Stromal cell of bone marrow (primary cell): ENCODE measurements at places on chromosomes 4 and X.

DNA sequence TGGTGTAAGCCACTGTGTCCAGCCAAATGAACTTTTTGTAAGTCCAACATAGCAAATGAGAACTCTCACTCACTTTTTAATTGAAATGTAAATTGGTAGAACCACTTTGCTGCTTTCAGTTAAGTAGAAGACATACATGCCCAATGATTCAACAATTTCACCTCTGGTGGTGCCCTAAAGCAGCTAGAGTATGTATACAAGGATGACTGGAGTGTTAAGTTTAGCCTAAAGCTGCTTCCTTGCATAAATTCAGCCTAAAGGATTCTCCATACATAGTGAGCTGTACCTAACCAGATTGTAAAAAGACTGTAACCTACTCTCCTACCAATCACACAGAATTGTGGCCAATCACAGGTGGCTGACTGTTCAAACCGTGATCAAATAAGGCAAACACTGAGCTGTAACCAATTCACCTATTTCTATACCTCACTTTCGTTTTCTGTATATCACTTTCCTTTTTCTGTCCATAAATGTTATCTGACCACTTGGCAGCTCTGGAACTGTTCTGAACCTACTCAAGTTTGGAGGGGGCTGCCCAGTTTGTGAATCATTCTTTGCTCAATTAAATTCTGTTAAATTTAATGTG, 39.9 kb downstream of the PDS5A start:
- DNase-seq, result no peak

DNA sequence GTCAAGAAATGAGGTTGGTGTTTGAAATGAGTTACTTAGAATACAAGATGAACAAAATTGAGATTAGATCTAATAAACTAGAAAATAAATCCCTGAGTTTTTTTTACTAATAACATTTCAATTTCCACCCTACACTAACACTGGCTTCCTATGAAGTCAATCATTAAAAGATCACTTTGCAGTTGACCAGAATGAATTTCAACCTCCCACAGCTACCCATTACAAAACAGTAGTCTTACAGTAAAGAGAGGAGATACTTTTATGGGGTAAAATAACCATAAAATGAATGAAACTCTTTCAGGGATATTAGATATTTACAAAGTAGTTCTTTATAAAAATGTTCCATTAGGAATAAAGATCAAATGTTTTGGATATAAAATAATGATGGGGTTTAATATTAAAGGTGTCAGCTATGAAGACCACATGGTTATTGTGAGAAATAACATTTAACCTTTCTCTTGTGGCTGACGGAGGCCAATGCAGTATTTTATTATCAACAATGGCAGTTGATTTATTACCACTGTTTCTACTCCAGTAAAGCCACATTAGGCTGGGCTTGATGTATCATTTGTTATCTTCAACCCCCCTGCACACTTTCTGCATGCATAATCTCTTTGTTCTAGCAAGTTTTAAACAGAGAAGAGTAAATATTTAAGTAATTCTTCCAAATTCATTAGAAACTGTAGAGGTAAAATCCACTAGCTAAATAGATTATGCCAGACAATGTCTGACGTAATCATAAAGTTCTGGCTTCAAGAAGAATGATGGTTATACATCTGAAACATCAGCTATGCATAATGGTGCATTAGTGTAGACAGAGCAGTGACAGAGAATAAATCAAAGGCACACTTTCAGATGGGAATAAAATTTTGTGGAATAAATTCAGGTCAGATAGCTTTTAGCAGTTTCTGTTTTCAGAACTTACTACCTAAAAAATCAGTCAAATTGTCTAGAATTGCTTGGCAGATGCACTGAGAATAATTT, 516.6 kb downstream of the PCDH18 start:
- no peak for DNase-seq

DNA sequence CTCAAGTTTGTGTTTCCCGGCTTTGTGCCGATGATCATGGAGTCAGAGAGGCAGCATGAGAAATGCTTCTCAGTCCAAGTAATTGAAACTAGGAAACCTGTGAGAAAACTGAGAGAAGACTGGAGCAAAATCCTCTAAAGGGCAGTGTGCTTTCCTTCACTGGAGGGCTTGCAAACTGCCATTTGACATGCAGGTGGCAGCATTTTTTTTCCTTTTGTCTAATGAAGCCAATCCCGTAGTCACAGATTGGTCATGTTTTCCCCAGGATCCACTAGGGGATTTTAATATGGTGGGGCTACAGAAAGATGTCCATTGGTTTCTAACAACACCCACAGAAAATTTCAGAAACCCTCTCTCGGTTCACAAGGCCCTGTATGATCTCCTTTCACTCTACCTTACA, 117.4 kb upstream of the NUDT10 start:
- DNase-seq, result no peak

DNA sequence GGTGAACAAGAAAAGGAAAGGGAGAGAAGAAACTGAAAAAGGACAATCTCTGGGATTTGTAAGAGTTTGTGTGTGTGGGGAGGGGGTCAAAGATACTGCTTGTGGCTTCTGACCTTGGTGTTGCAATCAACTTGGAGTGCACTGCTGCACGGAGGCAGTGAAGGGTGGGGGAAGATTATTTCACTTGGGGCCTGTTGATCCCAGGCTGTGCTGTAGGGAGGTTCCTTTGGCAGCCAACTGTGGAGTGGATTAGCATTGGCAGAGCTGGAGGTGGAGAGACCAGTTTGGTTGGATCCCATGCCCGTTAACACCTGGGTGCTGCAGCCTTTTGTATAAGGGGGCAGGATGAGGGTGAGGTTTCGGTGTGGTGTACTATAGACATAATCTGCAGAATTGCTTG, 38.2 kb downstream of the AFF1 start:
- no peak for DNase-seq

GRCh38 chr4:141807103-141807891, 170.9 kb downstream of the IL15 start:
- no peak for DNase-seq

- no peak for DNase-seq
Observed at GRCh38 chr4:153013202-153013977, 77.3 kb downstream of the FHDC1 start.
